ENCODE measurements at places on chromosomes 4 and X. TPM values are rescaled to one million over a fixed set of nuclear protein-coding genes. Genes with fewer than 3 reads are reported as not detected.

Gene IQSEC2
- 42.1 TPM for total RNA-seq

Gene ALB
- total RNA-seq: not detected

Gene YY2
- total RNA-seq: 4.5 TPM

Gene GPR34
- total RNA-seq: 1.8 TPM

Gene SSX2
- total RNA-seq: not detected

Gene ARX
- total RNA-seq: not detected

Gene FAM9B
- total RNA-seq: not detected

Gene GLRB
- total RNA-seq: 3.6 TPM

- no peak overlapping the region for H3K27ac ChIP-seq
- H3K36me3 ChIP-seq: no peaks in the 10 kb centered on the region
- H3K4me1 ChIP-seq: no peaks in the 10 kb centered on the region
- no peak overlapping the region for H3K4me3 ChIP-seq
Measured at GRCh38 chrX:135931644-135932487, 38.4 kb downstream of the SAGE1 start.

DNA sequence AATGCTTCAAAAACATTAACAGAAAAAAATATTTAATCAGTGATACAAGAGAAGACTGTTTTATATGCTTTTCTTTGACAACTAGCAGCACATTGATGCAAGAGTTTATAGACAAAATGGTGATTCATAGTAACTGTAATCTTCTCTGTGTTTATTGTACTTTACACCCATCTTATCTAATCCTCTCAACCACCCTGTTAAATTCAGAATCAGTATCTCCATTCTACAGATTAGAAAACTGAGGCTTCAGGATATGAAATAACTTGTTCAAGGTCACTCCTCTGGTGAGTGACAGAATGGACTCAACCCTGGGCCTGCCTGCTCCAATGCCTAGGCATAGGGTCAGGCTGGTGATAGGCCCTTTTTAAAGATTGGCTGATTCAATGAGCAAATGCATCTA, 26.1 kb upstream of the TMEM184C start:
- H3K4me1 ChIP-seq: no peaks in the 10 kb centered on the region
- no peak overlapping the region for H3K27ac ChIP-seq
- no peak overlapping the region for H3K4me3 ChIP-seq
- H3K36me3 ChIP-seq: no peaks in the 10 kb centered on the region
- H3K27me3 ChIP-seq: no peaks in the 10 kb centered on the region

DNA sequence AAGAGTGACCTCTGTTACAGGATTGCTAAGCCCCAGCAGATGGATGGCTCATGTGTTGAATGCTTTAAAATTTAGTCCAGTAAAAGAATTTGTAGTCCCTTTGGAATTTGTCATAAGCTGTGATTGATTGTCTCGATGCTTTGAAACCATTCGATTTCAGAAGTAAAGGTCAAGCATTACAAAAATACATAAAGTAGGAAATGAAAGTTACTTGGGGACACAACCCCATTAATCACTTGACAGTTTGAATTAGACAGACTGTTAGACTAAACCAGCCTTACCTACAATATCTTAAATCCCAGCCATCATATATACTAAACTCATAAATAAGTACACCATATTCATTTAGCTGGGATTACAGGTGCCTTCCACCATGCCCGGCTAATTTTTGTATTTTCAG, 6.6 kb downstream of the REST start:
- peaks cover 18% of the 10 kb centered on the region for H3K36me3 ChIP-seq
- H3K4me3 ChIP-seq: no peak overlapping the region
- H3K27ac ChIP-seq: no peak overlapping the region
- H3K27me3 ChIP-seq: no peaks in the 10 kb centered on the region

DNA sequence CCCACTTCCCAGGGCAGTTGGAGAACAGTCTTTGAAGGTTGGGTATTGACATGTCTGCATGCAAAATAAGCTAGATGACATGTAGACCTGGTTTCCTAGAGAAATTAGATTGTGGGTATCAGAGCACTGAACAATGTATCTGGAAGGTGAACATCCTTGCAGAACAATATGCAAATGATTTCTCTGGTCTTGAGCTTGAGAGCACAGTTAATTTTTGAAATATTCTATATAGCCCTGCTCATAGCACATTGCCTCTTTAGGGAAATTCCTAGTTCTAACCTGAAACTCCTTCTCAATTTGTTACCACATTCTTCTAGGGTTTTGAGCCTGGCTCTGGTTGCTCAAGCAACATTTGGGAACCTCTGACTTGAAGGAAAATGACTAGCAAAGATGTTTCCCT, 41.6 kb upstream of the LAS1L start:
- no peak overlapping the region for H3K4me3 ChIP-seq
- no peaks in the 10 kb centered on the region for H3K36me3 ChIP-seq
- H3K27me3 ChIP-seq: no peaks in the 10 kb centered on the region

- H3K4me1 ChIP-seq: no peaks in the 10 kb centered on the region
- H3K36me3 ChIP-seq: no peaks in the 10 kb centered on the region
- H3K4me3 ChIP-seq: no peak overlapping the region
- DNase-seq: no peak
Measured at GRCh38 chr4:138616775-138617174, 374.6 kb upstream of the SLC7A11 start.

DNA sequence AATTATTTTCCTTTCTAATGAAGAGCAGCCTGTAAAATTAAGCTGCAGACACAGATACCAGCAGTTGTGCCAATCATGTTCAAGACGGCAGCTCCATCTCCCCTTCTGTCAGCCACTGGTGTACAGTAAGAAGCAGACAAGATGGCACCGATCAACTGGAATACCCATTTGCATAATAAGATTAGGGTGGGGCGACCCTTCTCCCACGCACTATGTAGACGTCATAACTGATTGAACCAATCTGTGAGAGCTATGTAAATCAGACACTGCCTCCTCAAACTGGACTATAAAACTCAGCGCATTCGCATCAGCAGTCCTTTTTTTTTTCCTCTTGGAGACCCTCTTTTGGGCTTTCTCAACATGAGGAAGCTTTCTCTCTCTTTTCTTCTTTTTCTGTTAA, 40.4 kb upstream of the INTS6L start:
- H3K27ac ChIP-seq: no peak overlapping the region
- H3K36me3 ChIP-seq: no peaks in the 10 kb centered on the region
- H3K4me3 ChIP-seq: no peak overlapping the region
- H3K4me1 ChIP-seq: no peaks in the 10 kb centered on the region

DNA sequence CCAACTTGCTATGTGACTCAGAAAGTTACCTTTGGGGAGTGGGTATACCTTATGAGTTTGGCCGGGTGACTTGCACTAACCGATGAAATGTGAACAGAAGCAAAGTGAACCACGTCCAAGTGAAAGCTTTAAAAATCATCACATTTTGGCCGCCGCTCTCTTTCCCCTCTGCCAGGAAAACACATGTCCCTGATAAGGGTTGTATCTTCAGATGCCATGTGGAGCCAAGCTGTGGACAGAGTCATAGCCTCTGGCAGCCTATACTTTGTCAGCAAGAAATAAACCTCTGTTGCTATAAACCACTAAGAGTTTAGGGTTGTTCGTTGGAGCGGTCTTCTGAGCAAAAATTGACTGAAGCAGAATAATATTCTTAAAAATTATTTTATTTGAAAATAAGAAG, 92.3 kb downstream of the PRDM5 start:
- H3K27me3 ChIP-seq: no peaks in the 10 kb centered on the region
- no peak for DNase-seq
- no peaks in the 10 kb centered on the region for H3K4me1 ChIP-seq

DNA sequence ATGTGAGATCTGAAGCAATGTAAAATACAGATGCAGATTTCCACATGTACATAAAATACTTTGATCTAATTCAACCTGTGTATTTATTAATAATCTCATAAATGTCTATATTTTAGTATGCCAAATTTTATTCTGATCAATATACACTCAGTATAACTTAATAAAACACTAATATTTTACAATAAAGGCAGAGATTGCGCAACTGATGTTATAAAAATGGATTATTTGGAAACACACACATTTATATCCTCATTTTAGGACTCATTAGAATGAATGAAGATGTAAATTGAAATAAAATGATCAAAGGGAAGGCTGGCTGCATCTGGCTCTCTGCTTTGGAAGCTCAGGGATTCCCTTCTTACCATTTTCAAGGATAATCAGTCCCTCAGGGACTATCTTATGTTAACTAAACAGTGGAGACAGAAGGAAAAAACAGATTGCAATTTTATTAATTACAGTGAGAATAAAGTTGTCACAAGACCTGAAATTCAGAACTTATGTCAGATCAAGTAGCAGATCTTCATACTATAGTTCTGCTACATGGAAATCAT, 900.9 kb upstream of the EPHA5 start:
- no peak for DNase-seq
- H3K27me3 ChIP-seq: no peaks in the 10 kb centered on the region
- H3K4me1 ChIP-seq: peaks cover 5% of the 10 kb centered on the region
- no peaks in the 10 kb centered on the region for H3K36me3 ChIP-seq
- no peak overlapping the region for H3K27ac ChIP-seq
- H3K4me3 ChIP-seq: no peak overlapping the region

- H3K4me3 ChIP-seq: no peak overlapping the region
- H3K27me3 ChIP-seq: no peaks in the 10 kb centered on the region
- no peak for DNase-seq
- no peaks in the 10 kb centered on the region for H3K4me1 ChIP-seq
Measured at GRCh38 chr4:28269426-28269825, 1408.8 kb downstream of the STIM2 start.

- no peaks in the 10 kb centered on the region for H3K36me3 ChIP-seq
- H3K27me3 ChIP-seq: no peaks in the 10 kb centered on the region
- no peaks in the 10 kb centered on the region for H3K4me1 ChIP-seq
Measured at GRCh38 chr4:13722649-13723048, 95.1 kb upstream of the BOD1L1 start.

DNA sequence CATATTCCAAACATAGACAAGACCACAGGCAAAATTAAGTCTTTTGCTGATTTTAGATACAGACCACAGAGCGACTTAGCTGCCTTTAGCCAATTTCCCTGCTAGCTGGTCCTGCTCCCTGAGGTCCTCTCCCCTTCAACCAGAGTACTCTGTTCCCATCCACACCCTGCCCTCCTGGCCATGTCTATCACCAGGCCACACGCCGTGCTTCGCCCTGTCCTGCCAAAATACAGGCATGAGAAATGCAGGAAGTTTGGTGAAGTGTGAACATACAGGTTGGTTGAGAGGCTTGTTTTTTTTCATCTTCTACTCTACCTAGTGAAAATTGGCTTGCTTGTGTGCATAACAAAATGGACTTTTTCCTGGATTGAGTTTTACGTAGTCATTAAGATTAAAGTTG, 226.2 kb upstream of the TENM3 start:
- no peaks in the 10 kb centered on the region for H3K27me3 ChIP-seq
- no peak overlapping the region for H3K27ac ChIP-seq
- no peak overlapping the region for H3K4me3 ChIP-seq
- no peaks in the 10 kb centered on the region for H3K4me1 ChIP-seq
- no peak for DNase-seq
- H3K36me3 ChIP-seq: no peaks in the 10 kb centered on the region

DNA sequence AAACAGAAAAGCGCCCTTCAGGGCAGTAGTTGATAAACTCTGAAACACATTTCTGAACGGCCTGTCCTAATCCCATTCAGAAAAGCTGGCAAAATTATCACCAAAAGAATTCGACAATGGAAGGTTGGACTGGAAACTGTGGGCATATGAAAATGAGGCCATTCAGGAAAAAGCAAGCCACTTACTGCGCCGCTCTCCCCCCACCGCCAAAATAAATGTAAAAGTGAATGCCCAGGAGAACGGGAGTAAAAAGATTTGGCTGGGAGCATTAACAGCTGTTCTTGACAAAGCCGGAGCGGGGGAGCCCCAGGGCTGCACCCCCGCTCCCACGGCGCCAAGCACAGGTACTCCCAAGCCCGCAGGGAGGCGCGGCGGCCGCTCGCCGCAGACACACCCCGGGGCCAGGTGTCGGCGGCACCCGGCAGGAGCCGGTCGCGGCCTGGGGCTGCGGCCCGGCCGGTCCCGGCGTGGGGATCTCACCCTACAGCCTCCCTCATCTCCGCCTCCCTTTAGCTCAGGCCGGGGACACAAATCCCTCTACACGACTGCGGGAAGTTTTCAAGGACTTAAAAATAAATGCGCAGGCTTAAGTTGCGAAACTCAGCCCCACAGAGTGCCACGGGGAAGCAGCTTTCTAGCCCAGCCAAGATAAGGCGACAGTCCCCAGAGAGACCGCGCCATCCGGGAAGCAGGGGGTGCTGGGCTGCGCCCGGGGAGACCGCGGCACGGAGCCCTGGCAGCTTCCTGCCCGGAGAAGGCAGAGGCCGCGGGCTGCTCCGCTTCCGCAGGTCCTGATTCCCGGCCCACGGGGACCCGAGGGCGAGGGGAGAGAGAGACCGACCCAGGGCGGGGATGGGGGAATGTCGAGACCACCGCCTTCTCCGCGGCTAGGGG, 593 bp downstream of the SH3RF1 start:
- peaks cover 41% of the 10 kb centered on the region for H3K4me1 ChIP-seq
- H3K27ac ChIP-seq: peak overlapping the region; percentile 94
- H3K4me3 ChIP-seq: peak overlapping the region; percentile 93
- H3K36me3 ChIP-seq: no peaks in the 10 kb centered on the region

DNA sequence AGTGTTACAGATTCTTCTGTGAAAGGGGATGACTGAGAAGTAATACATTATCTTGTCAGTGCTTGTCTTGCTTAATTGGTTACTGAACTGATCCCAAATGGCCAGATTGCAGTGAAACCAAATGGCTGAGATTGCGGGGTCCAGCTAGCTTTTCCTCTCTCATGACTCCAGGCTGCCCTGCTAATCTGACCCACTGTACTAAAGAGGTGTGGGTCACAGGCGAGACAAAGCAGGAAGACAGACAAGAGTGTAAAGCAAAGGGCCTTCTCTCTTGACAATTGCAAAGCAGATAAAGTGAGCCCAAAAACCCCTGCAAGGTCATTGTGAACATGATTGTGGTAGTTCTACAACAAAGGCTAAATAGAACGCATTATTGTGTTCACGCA, 2.1 kb downstream of the TMEM150C start:
- H3K4me3 ChIP-seq: no peak overlapping the region
- no peaks in the 10 kb centered on the region for H3K36me3 ChIP-seq
- no peak overlapping the region for H3K27ac ChIP-seq
- no peak for DNase-seq
- peaks cover 3% of the 10 kb centered on the region for H3K27me3 ChIP-seq

- no peak for DNase-seq
- peaks cover 10% of the 10 kb centered on the region for H3K4me1 ChIP-seq
- H3K4me3 ChIP-seq: no peak overlapping the region
- H3K27ac ChIP-seq: no peak overlapping the region
Measured at GRCh38 chrX:110171442-110171841, 146.4 kb downstream of the AMMECR1 start.

DNA sequence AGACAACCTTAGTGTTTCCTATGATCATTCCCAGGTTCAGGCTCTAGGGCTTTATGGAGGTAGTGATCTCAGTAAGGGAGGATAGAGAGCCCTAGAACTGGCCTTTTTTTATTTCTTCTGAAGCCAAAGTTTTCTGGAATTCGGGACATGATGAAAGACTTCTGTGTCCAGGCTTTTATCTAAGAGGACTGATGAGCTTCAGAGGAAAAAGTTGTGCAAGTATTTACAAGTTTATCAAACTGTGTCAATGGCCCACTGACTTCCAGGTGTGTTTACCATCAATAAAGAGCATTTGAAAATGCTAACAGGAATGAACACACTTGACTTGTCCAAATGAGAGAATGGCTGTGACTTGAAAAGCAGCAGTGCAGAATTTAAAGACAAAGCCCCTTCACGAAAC, 254.6 kb downstream of the DCTD start:
- H3K27me3 ChIP-seq: no peaks in the 10 kb centered on the region
- DNase-seq: no peak
- H3K27ac ChIP-seq: no peak overlapping the region
- no peak overlapping the region for H3K4me3 ChIP-seq
- H3K36me3 ChIP-seq: no peaks in the 10 kb centered on the region

GRCh38 chrX:4851534-4851933, 1138.1 kb upstream of the PRKX start:
- DNase-seq: no peak
- H3K36me3 ChIP-seq: no peaks in the 10 kb centered on the region
- no peak overlapping the region for H3K27ac ChIP-seq
- no peak overlapping the region for H3K4me3 ChIP-seq
- no peaks in the 10 kb centered on the region for H3K27me3 ChIP-seq
